ENCODE measurements at places on chromosomes 16 and 17.

GRCh38 chr16:64122177-64122576, 999.7 kb downstream of the CDH11 start:
- no peak for DNase-seq

DNA sequence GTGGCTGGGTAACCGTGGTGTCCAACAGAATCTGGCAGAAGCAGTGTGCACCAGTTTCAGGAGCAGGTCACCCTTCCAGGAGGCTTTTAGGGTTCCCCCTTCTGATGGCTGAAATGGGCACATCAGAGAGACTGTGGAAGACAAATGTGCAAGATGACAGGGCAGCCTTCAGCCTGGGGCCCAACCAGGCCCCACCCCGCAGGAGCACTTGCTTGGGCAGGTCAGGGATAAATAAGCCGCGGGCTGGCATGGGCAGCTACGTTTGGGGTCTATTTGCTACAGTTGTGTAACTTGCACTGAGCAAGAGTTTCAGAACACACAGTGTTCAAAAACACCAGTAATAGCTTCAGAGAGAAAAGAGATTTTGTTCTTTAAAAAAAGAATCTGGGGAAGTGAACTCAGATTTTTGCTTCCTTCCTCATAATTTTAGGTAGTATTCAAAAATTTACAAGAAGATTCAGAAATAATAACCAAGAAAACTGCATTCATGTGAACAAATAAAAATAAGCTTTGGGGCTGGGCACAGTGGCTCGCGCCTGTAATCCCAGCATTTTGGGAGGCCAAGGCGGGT, 44.9 kb upstream of the BAHCC1 start:
- no peak for DNase-seq

GRCh38 chr16:51723036-51723724, 572.1 kb upstream of the SALL1 start:
- no peak for DNase-seq

- DNase-seq: no peak
Measured at GRCh38 chr17:29686993-29687590, 64.4 kb upstream of the CORO6 start.

DNA sequence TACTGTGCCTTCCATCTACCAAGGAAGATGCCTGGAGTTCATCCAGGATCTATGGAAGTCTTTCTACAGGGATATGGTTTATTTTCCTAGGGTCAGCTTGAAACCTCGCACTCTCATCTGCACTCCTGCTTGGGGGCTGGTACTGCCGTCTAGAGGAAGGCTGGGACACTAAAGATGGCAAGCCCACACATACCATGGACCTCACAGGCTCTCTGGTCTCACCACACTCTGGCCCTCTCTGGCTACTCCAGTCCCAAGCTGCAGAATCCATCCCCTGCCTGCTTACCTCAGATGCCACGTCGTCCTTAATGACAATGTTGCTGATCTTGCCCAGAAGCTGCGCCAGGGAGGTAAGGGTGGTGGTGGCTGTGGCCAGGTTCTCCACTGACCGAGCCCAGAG, 2.1 kb upstream of the UNC119 start:
- DNase-seq: no peak
